8988T (cell line): ENCODE measurements at places on chromosomes 6 and 20.

- DNase-seq = no peak
These were observed 64.1 kb downstream of the KIZ start for GRCh38 chr20:21189761-21190523.

- DNase-seq = no peak
These were observed 19.8 kb downstream of the ABCF1 start for GRCh38 chr6:30591008-30591407.

GRCh38 chr6:122753000-122753687 is 26.4 kb upstream of the FABP7 start:
- DNase-seq = no peak

DNA sequence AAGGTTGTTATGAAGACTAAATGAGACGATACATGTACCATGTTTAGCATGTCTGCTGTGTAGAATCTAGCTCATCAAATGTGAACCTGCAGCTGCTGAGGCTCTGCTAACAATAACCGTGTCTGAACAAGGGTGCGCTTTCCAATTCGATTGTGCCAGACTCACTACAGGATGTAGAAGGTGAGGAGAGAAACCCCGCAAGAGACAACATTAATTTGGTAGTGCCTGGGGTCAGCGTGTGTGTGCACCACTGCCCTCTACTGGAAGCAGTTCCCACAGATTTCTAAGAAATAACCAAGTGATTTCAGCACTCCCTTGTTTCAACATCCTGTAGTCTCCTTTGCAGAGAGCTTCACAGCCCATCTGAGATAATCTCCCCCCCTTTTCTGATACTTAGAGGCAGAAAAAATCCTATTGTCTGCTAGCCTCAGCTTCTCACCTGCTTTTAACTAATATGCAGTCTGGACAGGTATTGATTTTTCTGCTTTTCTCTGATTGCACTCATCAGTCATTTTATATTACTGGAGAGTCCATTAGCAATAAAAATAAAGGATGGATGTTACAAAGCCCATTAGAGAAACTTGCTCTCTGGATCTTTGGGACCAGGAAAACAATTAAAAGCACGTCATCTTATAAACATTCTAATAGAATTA is 96.7 kb upstream of the BACH2 start:
- DNase-seq = peak; percentile 34

GRCh38 chr20:24971376-24972101 is 21.0 kb downstream of the APMAP start:
- no peak for DNase-seq

DNA sequence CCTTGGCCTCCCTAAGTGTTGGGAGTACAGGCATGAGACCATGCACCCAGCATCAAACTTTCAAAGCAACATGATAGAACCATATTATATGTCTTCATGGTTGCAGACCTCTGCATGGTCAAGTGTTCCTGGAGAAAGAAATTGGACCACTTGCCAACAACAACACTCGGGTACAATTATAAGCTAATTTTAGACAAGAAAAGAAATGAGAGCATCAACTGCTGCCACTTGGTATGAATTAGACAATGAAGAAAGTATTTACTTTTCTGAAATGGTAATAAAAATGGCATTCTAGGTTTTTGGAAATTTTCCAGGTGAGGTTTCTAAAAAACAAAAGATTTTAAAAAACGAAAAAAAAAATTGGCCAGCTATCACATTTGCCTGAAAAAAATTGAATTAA is 7.7 kb upstream of the PM20D2 start:
- no peak for DNase-seq

DNA sequence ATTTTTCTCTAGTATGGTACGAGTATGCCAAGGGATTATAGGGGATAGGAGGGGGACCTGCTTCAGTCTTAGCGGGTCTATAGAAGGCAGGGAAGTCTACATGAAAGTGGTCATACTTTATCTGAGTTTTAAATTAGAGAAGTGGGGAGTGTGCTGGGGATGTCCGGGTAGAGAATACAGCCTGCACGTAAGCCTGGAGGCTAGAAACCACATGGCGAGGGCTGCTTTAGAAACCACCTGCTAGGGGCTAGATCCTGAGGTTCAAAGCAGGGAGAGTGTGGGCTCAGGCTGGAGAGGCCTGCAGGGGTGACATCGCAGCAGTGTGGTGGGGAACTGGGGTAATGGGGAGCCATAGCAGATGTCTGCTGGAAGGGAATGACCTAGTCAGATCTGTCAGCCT is 85.2 kb downstream of the VEGFA start:
- DNase-seq = no peak

GRCh38 chr20:46304852-46305251 is 3.4 kb downstream of the CDH22 start:
- no peak for DNase-seq

- DNase-seq = no peak
These were observed 75.8 kb downstream of the TMEM170B start for GRCh38 chr6:11613336-11613735.

- no peak for DNase-seq
These were observed 45.1 kb downstream of the RAMACL start for GRCh38 chr6:166541366-166541765.

DNA sequence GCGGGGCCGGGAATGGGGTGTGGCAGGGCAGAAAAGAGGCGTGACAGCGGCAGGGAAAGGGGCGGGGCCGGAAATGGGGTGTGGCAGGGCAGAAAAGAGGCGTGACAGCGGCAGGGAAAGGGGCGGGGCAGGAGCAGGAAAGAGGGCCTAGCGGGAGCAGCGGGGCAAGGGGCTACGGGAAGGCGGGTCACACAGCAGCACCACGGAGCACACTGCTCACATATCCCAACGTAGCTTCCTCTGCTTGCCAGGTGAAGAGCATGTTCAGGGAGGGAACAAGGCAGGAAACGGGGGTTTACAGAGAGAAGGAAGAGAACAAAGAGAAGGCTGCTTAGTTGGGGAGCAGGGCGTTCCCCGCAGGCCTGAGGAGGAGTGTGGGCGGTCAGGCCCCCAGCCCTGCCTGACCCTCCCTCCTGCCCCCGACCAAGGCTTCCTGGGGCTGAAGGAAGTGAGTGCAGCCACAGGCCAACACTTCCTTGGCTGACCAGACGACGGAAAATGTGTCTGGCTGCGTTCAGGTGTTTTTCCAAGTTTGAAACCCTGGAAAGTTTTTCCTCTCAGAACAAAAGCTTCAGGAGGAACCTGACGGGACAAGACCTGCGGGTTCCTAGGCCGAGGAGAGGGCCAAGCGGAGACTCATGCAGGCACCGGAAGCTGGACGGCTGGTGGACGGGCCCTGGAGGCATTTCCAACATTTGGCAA is 13.8 kb downstream of the UCKL1 start:
- no peak for DNase-seq

- no peak for DNase-seq
These were observed 21.2 kb upstream of the FRMD1 start for GRCh38 chr6:168100011-168100802.
